Activated CD4-positive, alpha-beta T cell treated with anti-CD3 and anti-CD28 coated beads for 48 hours (primary cell): ENCODE measurements at places on chromosomes 7 and 10.

GRCh38 chr10:128660726-128661125, 534.5 kb upstream of the MKI67 start:
- no peak for DNase-seq

- DNase-seq = no peak
These were observed 49.7 kb downstream of the C10orf120 start for GRCh38 chr10:122649903-122650302.

- DNase-seq = no peak
These were observed 267.9 kb upstream of the LRGUK start for GRCh38 chr7:133859231-133859630.

- no peak for DNase-seq
These were observed 164.6 kb downstream of the LRRN3 start for GRCh38 chr7:111255576-111255975.

- no peak for DNase-seq
These were observed 109.6 kb downstream of the TMEM130 start for GRCh38 chr7:98760201-98760651.

DNA sequence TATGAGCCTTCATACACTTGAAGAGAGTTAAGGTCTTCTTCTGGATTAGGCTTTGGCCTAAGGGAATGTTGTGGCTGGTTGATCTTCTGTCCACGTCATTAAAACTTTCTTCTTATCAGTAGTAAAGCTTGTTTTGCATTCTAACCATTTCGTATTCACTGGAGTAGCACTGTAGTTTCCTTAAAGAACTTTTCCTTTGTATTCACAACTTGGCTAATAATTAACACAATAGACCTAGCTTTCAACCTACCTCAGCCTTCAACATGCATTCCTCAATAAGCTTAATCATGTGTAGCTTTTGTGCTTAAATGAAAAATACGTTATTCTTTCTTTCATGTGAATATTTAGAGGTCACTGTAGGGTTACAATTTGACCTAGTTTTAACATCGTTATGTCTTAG, 42.8 kb downstream of the AKR1C8 start:
- no peak for DNase-seq

DNA sequence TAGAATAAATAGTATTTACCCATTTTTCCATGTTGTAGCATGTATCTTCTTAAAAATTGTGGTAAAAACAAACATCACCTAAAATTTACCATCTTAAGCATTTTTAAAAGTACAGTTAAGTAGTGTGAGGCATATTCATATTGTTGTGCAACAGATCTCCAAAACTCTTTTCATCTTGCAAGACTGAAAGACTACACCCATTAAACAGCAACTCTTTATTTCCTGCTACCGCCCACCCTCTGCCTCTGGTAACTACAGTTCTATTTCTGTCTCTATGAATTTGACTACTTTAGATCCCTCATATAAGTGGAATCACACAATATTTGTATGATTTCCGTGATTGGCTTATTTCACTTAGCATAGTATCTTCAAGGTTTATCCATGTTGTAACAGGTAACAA, 40.0 kb upstream of the AGBL3 start:
- DNase-seq = peak; percentile 14

- no peak for DNase-seq
These were observed 134.3 kb downstream of the C10orf90 start for GRCh38 chr10:126536148-126536547.

- DNase-seq = no peak
These were observed 34.6 kb upstream of the AOAH start for GRCh38 chr7:36758879-36759278.

DNA sequence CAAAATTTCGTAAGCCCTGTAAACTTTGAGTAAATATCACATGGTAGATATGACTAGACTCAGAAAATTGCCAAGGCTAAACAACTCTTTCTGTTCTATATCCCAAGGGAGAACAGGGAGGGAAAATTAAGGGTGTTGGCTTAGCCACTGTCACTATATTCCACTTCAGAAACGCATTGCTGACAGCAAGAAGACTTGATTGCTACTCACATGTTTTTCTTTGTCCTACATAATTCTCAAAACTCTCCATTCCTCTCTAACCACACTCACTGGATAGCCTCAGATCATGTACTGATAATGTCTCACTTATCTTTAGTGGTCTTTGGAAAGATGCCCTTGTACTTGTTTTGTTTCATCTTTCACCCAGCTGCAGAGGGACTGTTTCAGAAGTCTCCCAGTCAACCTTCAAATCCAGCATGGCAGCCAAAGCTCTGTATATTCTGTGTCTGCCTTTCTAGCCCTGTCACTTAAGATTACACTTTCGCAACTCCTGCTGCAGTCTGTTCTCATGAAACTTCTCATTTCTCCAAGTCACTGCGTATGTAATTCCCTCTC, 582.4 kb upstream of the FZD8 start:
- no peak for DNase-seq

- peak; percentile 22 for DNase-seq
These were observed 177.9 kb downstream of the RPS24 start for GRCh38 chr10:78211561-78212051.

DNA sequence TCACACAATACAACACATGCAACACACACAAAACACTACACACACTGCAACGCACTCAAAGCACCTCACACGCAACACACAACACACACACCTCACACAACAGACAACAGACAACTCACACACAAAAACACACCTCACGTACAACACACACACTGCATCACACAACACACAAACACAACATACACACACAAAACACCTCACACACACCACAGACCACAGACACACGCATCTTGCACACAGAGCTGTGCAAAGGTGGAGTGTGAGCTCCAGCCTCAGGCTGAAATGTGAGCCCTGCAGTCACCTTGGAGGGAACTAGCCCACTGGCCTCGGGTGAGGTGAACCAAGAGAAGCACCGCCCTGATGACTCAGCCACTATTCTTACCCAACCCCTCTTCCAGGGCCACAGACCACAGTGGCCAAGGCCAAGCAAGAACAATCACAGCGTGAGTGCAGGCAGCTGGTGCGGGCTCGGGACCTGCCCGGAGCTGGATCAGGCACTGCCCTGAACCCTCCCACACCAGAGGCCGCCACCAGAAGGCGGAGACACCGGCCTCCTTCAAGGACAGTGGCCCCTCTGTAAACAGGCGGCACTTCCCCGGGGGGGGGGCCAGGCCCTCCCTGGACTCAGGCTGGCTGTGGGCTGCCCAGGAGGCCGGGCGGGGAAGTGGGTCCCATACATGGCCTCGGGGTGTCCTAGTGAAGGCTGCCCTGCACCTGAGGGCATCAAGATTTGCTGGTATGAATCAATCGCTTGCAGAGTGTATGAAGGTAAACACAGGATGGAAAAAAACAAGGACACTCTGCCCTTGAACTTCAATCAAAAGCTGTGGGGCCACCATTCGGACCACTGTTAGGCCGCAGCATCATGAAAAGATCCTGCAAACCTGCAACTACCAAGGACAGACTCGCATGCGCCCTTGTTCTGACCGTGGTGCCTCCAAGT, 106.7 kb downstream of the TNS3 start:
- DNase-seq = peak; percentile 43

DNA sequence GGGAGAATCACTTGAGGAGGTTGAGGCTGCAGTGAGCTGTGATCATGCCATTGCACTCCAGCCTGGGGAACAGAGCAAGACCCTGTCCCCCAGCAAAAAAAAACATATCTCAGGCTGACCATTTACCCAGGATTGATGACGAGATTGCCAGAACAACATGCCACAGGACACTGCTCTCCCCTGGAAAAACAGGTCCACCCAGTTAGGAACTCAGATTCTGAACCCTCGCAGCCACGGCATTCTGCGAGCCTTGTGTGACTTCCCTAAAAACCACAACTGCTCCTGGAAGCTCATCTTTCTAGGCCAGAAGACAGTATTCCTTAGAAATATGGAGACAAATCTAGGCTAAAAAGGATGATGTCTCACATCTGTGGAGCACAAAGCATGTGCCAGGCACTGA, 42.1 kb upstream of the SH2B2 start:
- no peak for DNase-seq

GRCh38 chr7:155282671-155283070, 15.0 kb upstream of the INSIG1 start:
- DNase-seq = no peak

DNA sequence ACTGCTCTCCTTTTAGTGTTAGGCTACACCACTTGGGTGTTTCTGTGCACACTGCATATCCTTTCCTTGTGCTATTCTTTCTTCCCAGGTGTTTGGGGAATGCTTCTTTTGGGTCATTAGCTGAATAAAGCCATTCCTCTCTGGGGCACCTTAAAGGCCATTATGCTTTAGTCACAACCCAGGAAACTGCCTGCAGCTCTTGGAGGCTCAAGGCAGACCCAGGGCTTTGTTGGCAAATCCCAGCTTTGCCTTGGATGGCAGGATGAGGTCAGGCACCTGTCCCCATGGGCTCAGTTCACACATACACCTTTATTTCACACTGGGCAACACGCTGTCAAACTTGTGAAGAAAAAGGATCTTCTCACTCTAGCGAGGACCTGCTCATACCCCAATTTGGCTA, 460.6 kb downstream of the CCSER2 start:
- DNase-seq = no peak

DNA sequence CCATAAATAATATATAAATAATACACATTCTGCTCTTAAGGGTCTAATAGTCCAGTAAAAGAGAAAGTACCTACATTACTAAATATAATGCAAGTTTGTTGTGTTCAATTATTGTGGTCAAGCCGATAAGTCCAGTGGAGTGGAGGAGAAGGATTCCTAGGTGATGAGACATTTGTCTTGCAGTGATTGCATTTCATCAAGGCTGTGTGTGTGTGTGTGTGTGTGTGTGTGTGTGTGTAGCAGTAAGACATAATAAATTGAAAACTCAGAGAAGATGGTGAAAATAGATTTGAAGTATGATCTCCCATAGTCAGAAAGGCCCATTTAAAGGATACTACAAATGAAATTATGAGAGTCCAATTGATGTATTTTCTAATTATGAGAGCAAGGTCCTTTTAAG, 192.5 kb upstream of the SEMA3C start:
- no peak for DNase-seq
